Stimulated activated CD4-positive, alpha-beta T cell treated with anti-CD3 and anti-CD28 coated beads, Interleukin-1b, Interleukin-23, amount 100 ng/mL, for 1 hour (primary cell): ENCODE measurements at places on chromosomes 2 and 18.

GRCh38 chr2:159711562-159712142, 654 bp upstream of the MARCHF7 start:
- DNase-seq = no peak

DNA sequence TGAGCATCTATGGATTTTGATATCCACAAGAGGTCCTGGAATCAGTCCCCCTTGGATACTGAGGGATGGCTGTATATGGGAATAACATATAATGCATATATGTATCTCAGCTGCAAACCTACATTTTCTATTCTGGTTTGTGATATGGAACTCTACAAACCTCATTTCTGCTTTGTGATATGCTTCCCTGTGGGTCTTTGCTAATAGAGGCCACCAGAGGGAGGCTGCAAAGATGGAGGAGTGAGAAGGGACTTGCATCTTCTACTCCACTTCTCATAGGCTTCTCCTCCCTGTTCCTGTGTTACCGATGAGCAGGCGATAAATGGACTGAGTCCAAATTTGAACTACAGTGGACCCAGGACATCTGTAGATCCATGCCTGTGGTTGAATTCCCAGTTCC, 37.8 kb downstream of the ARID5A start:
- DNase-seq = no peak

DNA sequence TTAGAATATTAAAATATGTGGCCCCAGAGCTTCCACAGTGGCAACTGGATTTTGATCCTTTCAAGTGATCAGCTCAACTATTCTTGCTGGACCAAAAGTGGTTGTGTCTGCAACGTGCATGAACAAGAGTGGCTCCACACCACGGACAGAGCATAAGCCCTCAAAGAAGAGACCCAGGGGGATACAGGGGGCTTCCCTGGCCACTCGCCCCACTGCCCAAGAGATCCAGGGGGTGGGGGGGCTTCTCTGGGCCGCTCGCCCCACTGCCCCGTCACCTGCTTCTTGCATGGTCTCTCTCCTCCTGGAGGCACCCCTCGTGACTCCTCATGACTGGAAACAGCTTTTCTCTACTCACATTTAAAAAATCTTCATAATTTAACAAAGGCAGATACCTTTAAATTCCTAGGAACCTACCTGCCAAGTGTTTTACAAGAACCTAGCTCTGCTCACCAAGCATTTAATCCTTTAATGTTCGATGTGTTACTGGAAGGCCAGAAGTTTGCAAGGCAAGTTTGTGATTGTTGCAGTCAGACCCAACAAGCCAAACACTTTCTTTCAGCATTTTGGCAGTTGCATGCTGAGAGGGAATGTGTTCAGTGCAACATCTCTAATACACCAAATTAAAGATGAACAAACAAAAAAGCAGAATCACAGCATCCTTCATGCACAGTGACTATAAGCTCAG, 174.3 kb downstream of the BCL2 start:
- DNase-seq = no peak

DNA sequence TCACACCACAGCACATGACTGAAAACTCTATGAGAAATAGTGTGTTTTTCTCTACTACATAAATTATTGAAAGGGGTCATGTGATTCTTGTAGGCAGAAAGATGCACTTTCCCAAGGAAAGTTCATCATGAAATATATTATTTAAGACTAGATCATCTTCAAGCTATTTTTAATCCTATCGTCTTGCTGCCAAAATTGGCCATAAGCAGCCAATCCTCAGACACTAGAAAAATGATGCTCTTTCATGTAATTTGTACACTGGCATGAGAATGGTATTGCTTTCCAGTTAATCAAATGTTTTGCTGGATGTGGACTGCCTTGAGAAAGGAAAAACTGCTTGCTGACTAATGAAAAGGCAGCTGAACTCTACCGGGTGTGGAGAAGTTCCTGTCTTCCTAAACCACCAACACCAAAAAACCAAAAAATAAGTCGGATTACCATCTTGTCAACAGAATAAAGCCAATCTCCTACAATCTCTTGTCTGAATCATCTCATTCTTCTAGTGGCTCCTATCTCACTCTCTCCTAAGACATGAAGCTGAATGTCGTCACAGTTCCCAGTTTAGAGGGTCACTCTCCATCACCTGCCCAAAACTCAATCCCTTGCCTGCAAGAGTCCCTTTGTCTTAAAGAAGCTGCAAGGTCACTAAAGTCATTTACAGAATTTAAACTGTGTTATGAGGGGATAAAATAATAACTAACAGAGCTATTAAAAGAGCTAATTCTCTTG, 5.3 kb downstream of the BCL2 start:
- DNase-seq = no peak

- DNase-seq = no peak
Measured at GRCh38 chr2:16661936-16662839, 3.4 kb downstream of the CYRIA start.

GRCh38 chr2:168033966-168034365, 213.4 kb downstream of the STK39 start:
- no peak for DNase-seq

DNA sequence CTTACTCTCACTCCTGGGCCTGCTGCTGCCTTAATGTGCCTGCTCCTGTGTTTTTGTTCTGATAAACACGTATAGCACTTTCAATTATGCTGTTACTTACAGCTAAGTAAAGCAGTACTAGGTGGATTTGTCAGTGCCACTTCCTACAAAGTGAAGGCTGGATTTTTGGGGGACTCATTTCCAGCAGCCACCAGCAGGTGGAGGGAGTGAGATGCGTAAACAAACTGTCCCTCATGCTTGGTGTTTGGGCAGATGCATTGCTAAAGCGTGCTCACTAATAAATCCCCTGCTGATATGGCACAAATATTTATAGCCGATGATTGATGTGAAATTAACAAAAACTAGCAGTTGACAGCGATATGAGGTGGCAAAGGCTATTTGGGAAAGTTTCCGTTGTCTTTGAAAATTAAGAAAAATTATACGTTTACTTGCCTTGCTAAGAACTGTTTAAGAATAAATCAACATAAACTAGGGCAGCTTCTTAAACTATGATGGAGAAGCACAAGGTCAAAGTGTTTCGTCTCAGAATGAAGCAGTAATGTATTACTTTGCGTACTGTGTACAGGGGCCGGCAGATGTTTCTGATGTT, 101.7 kb downstream of the AGAP1 start:
- no peak for DNase-seq

DNA sequence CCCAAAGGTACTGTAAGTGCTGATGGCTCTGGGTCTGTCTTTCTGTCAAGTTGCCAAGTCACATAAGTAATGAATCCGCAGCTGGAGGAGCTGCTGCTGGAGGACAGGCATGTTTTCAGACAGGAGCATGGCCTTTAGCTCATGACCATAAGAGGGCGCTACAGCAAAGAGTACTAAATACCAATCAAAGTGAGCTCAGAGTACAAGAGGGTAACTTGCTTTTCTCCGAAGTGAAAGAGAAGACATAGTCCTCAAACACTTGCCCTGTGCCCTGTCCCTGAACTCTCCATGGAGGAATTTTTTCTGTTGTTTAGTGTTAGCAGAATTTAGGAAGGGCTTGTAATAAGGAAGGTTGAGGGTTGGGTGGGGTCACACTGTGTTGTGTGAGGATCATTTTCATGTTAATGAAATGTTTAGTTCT, 58.0 kb upstream of the EML6 start:
- no peak for DNase-seq

DNA sequence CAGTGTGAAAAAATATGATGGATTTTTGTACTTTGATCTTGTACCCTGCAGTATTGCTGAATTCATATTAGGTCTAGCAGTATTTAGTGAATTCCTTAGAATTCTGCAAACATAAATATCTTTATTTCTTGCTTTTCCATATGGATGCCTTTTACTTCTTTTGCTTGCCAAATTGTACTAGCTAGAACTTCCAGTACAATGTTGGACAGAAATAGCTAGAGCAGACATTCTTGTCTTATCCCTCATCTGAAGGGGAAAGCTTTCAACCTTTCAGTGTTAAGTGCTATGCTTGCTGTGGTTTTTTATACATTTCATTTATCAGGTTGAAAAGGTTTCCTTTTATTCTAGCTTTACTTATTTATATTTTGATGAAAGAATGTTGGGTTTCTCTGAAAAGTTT, 1321.9 kb upstream of the CHAC2 start:
- DNase-seq = no peak

DNA sequence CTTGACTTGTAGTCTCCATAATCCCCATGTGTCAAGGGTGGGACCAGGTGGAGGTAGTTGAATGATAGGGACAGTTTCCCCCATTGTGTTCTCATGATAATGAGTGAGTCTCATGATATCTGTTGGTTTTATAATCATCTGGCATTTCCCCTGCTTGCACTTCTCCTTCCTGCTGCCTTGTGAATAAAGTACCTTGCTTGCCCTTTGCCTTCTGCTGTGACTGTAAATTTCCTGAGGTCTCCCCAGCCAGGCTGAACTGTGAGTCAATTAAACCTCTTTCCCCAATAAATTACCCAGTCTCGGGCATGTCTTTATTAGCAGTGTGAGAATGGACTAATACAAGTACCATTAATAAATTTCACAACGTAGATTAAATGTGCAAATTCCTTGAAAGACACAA, 102.3 kb upstream of the EPB41L5 start:
- no peak for DNase-seq

DNA sequence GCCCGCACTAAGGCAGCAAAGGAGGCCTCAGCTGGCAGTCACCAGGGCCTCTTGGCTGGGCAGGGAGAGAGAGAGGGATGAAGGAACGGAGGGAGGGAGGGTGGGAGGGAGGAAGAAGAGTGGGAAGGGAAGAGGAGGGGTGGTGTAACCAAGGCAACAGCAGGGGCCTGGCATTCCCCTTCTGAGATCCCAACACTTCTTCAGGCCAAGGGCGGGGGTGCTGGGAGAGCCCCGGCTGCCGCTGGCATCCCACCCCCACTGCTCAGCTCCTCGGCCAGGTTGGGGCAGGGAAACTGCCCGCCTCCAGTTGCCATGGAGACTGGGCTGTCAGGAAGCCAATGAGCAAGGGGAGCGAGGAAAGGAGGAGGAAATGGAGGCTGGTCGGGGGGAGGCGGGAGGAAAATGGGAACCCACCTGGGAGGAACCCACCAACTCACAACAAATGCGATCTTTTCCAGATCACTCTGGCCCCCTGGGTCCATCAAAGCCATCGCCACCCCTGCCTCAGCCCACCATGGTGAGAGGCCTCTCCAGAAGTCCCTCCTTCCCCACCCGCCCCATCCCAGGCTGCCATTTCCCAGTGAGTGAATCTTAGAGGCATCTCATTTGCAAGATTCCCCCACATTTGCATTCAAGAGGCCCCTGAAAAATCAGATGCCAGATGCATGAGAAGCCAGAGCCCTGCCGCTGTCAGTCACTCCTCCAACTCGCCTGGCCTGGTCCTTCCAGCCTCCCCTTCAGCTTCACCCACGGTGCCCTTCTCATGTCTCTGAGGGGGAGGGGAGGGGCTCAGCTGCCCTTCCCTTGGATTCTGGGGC, 12.4 kb downstream of the SH2D6 start:
- DNase-seq = no peak

GRCh38 chr18:44884431-44884830, 203.7 kb downstream of the SETBP1 start:
- DNase-seq = no peak

- DNase-seq = no peak
Measured at GRCh38 chr2:171522052-171522787, at the start of gene CYBRD1. TSS of gene CYBRD1 (plus strand) at chr2:171522474. CDS start at chr2:171522546, 72 bp downstream.

DNA sequence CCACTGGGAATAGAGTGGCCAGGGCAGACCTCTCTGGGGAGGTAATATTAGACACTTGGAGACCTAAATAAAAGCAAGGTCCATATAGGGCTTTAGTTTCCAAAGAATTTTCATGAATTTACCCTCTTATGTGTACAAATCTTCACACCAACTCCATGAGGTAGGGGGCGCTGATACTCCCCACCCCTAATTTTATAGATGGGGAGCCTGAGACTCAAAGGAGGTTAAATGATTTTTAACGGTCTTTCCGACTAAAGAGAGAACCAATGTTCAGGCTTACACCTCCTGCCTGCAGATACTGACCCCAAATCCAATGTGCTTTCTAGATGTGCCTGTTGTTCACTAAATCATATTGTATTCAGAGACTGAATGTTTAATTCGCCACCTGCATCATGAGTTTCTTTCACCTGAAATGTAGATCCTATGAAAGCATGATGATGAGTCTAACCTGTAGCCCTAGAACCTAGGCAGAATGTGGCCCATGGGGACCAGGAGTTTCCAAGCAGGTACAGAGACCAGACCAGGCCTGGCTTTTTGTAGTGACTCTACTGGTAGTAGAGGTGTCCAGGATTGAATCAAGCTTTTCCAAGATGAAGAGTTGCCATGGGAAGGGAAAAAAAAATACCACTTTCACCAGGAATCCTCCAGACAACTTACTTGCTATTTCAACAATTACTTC, 16.8 kb upstream of the PAX3 start:
- no peak for DNase-seq

GRCh38 chr18:8813611-8814010, 108.3 kb downstream of the MTCL1 start:
- DNase-seq = no peak

- no peak for DNase-seq
Measured at GRCh38 chr2:103880081-103880834, 973.7 kb upstream of the POU3F3 start.

GRCh38 chr18:12373116-12373770, 3.8 kb downstream of the AFG3L2 start:
- DNase-seq = no peak

DNA sequence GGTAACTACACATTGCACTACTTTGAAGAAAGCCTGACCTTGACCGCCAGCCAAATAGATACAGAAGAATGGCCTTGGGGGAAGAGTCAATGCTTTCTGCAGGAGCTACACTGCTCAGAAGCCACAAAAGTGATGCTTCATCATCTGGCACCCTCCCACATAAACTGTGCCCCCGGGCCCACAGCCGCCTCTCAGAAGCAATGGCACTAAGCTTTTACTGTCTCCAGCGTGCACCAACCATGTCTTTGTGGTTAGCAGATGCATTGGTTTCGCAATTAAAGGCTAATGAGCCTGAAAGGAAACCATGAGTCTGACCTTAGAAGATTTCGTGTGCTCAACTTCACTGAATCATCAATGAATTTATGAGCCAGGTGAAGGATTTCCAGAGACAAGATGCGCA, 209.4 kb upstream of the TRIB2 start:
- peak; percentile 44 for DNase-seq

DNA sequence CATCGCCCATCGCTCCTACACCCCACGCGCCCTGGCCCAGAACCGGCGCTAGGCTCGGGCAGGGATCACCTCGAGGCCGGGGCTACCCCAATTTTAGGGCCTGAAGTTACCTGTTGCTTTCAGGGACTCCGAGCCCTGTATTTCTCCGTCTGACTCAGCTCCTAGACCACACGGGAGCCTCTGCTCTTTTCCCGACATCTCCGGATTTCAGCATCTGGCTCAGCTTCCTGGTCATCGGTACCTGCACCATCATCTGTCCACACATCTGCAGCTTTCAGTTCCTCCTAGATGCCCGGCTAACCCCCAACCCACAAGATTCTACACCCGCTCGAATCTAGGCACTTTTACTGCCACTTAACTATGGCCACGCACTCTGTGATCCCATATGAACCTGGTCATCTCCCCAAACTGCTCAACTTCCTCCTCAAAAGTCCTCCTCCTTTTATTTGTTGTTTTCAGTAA, 12.1 kb upstream of the HMSD start:
- DNase-seq = no peak
